C1 segment of cervical spinal cord (tissue), 14 donors: ENCODE measurements at places on chromosomes 7 and 10.

GRCh38 chr7:94378356-94378755 is 16.3 kb upstream of the COL1A2 start:
- DNase-seq, result no peak

GRCh38 chr7:37344886-37345579 is 103.6 kb downstream of the ELMO1 start:
- DNase-seq, result no peak

DNA sequence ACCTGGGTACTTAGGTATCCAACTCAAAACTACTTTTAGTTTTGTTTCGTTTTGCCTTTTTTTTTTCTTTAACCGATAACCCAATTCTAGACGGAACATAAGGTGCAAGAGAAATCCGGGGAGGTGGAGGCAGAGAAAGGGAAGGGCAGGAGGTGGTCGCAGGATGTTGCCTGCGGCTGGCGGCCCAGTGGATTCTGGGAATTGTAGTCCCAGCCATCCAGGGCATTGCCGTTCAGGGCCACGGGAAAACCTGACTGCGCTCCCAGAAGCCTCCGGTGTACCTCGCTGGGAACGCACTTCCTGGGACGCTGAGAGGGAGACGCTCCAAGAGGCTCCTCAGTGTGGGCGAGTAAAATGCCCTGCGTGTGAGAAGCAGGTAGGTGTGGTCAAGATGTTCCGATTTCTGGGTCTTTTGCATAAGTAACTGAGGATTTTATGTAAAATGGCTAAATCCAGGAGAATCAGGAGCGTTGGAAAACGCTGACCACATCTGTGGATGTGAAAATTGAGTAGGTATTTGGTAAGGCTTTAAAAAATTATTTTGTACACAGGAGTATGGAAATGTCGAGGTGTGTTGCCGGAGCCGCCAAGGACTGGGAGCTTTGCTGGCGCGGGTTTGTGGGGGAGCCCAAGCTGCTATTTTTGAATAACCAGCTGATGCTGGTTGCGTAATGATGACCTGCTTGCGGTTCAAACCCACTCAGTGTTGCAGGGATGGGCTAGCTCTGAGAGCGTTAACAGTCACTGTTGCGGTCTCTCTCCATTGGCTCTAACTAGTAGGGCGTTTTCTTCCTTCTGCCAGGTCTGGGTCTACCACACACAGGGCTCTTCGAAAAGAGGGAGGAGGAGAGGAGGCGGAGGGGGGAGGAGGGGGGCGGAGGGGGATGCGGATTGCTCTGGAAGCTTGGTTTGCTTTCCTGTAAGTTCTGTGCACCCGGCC is at the start of gene CLDN12:
Gene CLDN12 (plus strand): TSS at position 288 of the 940 bp plus-strand sequence. CDS start 9,216 bp downstream, outside the sequence.
- peak; percentile 74 for DNase-seq

DNA sequence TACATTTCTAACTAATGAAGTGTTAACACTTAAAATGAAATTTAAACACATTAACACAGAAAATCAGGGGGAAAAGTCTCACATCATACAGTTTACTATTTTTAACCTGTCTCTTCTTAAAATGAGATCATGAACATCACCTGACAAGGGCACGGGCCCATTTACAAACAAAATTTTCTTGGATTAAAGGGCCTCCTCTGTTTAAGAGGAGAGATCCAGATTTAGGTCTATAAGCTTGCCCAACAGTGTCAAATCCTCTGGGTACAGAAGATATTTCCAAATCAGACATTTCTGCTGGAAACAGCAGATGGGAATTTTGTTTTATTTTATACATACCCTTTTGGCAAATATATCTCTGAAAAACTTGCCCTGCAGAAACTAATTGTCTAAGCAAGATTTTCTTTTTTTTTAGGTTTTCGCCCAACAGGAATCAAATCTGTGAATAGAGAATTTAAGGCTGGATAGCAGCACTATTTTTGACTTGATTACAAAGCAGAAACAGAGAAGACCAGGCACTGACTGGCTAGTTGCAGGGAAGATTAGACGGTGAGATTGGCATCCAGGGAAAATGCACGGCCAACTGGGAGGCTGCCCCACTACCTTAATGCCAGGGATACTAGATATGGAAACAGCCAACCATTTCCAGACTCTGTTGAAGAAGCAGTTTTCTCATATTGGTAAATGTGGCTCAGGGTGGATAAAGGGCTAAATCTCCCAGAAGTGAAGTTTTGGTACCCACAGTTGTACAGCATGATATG is 173.4 kb downstream of the LRRN3 start:
- DNase-seq, result no peak

- no peak for DNase-seq
Measured at GRCh38 chr10:103666087-103666761, 172.7 kb downstream of the NEURL1 start.

DNA sequence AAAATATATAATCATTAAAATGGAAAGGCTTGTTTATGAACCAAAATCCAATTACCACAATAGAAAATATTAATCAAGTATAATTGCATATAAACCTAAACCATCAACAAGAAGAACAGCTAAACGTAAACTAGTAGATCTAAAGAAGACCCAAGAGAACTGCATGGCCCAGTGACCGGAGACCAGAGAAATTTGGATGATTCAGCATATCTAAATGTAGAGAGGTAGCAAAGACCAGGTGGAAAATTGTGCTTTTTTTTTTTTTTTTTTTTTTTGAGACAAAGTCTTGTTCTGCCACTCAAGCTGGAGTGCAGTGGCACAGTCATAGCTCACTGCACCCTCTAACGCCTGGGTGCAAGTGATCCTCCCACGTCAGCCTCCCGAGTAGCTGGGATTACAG is 207.2 kb upstream of the SEMA3E start:
- DNase-seq, result no peak

GRCh38 chr7:117458977-117459583 is 20.7 kb upstream of the CFTR start:
- no peak for DNase-seq

DNA sequence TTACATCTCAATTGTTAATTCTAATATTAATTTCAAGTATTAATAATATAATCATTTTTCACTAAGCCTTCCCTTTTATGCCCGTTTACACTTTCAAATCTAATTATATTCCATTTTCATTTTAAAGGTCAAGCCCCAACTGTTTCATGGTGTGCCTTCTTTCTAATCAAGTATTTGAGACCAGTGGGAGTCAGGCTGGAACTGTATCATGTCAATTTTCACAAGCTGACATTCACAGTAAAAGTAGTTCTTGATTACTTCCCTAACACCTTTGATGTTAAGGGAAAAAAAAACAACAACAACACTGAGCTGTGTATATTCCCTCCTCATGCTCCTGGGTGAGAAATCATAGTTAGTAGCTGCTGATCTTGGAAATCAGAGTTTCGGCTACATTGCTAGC is 38.1 kb downstream of the SFTPD start:
- no peak for DNase-seq

- DNase-seq, result no peak
Measured at GRCh38 chr7:920351-921070, 34.0 kb downstream of the ADAP1 start.
